Stimulated activated CD8-positive, alpha-beta memory T cell treated with anti-CD3 and anti-CD28 coated beads, Interleukin-2, amount 100 ng/mL, for 1 hour (primary cell): ENCODE measurements at places on chromosomes 7 and 10.

GRCh38 chr7:141409219-141409618, 142.0 kb upstream of the AGK start:
- no peak for DNase-seq

- no peak for DNase-seq
Measured at GRCh38 chr10:102283890-102284289, 38.6 kb downstream of the GBF1 start.

- no peak for DNase-seq
Measured at GRCh38 chr7:91812388-91812787, 68.1 kb downstream of the MTERF1 start.

DNA sequence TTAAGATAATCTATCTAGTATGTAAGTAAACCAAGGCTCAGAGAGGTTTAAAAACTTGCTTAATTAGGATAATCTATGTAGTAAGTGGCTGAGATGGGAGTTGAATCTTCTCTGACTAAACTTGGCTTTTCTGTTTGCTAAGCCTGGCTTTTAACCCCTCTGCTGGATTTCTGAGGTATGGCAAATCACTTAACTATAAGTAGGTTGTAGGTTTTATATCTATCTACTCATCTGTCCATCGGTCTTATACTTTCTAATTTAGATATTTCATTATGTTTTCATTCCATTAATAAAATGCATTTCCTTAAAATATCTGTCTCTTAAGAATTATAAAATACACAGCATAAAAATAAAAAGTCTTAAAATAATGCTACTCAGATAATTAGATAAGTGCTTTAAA, 59.4 kb downstream of the ST7 start:
- DNase-seq: no peak

DNA sequence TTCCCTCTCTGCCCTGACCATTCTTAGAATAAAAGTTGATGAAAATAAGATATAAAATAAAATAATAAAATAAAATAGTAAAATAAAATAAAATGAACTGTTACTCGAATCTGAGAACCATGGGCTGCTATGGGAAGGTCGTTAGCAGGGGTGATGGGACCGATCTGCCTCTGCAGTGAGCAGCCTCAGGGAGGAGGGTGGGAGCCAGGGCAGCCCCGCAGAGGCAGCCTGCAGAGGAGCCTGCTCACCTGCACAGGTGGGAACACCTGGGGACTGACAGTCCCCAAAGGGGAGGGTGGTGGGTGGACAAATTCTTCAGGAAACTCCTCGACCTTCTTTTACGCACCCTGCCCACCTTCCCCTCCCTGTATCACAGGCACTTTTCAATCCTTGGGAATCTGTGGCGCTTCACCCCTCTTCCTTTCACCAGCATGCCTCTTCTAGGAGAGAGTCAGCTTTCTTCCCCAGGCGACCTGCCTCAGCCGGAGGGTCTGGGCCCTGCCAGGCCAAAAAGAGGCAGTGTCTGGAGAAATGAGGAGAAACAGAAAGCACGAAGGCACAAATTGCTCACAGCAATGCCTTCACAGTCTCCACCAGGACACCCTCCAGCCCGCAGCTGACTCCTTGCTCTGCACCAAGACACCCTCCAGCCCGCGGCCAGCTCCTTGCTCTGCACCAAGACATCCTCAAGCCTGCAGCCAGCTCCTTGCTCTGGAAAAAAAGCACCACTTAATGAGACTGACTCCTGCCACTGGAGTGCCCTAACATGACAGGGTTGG, 368.4 kb upstream of the SHH start:
- no peak for DNase-seq

DNA sequence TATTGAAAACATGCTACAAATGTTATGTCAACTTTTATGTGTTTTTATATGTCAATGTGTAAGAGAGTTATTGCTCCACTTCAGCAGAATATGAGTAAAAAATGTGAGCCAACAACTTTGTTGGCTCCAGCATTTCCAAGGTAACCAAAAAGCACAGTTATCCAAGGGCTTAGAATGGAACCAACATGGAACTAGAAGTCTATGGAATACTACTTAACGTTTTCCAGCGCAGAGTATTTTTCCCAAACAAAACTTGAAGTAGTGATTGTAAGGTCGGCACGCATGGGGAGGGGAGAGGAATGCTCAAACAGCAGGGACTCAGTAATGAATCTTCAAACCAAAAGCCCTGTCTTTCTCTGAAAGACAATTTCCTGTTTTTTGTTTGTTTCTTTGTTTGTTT, 45.0 kb upstream of the TSPAN13 start:
- DNase-seq: no peak

DNA sequence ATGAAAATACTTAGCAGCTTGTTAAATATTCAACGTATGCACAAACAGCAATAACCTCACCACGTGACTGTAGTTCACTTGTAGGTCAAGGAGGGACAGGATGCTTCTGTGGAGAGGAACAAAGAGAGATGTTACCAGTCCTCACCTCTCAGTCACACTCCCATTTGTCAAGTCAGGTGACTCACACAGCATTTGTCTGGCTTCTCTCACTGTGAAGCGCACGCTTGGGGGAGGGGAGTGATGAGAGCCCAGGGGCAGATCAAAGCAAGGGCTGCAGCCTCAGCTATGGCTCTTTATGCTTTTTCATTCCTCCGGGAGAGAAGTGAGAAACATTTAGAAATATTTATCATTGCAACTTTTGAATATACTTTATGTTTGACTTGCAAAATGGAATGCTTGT, 2.9 kb upstream of the RBM20 start:
- DNase-seq: no peak

- DNase-seq: no peak
Measured at GRCh38 chr7:36742911-36743775, 18.8 kb upstream of the AOAH start.

GRCh38 chr7:35185908-35186731, 67.8 kb downstream of the TBX20 start:
- no peak for DNase-seq

DNA sequence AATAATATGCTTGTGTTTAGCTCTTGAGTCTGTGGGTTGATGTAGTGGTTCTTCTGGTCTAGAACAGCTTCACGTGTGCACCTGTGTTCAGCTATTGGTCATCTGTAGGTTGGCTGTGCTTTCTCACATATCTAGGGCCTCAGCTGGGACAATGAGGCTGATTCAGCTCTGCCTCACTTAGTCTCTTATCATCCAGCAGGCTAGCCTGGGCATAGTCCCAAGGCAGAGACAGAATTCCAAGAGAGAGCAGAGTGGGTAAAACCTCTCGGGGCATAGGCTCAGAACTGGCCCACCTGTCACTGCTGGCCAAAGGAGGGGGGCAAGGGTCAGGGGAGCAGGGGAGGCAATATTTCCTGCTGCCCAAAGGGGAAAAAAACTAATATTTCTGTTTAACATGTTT, 32.0 kb upstream of the MXI1 start:
- DNase-seq: no peak

DNA sequence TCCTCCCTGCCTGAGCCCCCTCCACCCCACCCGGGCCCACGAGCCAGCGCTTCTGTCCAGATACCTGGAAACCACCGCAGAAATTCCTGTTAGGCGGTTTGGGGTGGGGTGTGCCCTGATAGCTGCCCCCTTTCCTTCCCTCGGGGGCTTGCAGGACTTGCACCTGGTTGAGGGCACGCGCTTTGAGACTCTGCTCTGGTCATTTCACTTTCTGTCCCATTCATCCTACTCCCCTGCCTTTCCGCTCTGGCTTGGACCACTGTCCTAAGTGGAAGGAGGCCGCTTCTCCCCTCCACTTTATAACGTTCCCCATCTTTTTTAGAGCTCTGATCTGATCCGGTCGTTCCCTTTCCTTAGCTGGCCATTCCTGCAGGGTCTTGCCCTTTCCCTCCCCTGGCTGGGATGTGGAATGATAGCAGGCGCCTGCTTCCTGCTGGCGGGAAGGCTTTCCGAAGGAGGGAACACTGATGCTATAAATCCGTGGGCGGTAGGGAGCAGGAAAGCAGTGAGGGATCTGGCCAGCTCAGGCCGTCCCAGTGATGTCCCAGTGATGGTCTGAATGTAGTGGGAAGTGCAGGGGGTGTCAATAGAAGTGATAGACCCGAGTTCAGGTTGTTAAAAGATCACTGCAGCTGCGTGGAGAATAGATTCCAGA, 852 bp upstream of the PRKAR1B start:
- DNase-seq: no peak

DNA sequence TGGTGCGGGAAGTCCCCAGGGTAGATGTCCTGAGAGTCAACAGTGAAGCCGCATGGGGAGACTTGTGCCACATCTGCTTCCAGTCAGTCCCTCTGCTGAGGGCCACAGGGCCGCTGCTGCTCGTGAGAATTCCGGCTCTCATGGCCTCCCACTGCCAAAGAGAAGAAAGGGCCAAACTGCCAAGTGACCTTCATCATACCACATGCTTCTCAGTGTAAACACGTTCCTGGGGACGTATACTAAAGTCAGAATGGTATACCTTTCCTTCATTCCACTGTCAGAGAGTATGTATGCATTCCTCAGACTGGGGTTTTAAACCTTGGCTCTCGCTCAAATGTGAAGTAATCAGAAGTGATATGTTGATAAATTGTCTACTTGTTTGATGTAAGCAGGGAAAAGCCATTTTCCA, 52.8 kb upstream of the SEC61G start:
- DNase-seq: no peak

- DNase-seq: no peak
Measured at GRCh38 chr10:72337039-72337629, 17.6 kb downstream of the DNAJB12 start.

- no peak for DNase-seq
Measured at GRCh38 chr7:114648680-114649079, 234.1 kb downstream of the FOXP2 start.

GRCh38 chr10:29563420-29564035, 71.2 kb downstream of the SVIL start:
- no peak for DNase-seq

DNA sequence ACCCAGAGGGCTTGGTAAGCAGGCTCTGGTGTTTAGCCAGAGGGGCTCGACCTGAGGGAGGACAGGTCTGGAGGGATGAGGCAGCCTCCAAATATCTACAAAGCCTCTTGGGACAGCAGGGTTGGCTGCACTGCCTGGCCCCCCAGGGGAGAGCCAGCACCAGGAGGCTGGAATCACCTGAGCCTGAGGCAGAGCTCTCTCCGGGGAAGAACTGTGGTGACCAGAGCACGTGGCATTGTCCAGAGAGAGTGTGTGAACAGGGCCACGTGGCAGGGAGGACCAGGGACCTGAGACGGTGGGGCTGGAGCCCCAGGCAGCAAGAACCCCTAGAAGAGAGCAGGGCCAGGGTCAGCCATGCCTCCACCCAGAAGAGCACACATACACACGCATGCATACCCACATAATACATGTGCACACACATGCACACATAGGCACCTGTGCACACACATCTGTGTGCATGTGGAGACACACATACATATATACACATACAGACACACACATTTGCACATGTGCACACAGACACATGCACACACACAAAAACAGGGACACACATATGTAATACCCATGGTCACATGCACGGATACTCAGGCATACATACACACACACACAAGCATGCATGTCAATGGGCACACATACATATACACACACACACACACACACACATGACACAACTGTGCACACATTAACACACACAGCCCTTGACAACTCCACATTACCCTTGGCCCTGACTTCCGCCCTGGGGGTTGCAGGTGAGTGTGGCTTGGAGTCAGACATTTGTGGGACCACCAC, 94.9 kb downstream of the MYL10 start:
- DNase-seq: no peak

DNA sequence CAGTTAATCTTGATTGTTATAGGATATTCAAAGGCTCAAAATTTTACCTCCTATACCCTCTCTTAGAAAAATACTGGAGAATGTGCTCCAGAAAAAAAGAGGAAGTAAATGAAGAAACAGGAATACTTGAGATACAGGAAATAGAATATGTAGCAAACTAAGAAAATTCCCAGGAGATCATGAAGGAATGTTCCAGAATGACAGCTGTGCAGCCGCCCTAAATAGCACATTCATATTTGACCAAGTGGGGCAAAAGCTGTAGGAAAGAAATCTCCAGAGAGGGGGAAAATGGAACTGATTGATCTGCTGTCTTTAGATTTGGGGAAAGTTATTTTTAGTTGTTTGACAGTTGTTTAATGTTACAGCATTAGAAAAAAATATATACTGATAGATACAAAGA, 46.2 kb upstream of the ZEB1 start:
- no peak for DNase-seq

- DNase-seq: no peak
Measured at GRCh38 chr7:126529833-126530232, 722.9 kb downstream of the GRM8 start.

DNA sequence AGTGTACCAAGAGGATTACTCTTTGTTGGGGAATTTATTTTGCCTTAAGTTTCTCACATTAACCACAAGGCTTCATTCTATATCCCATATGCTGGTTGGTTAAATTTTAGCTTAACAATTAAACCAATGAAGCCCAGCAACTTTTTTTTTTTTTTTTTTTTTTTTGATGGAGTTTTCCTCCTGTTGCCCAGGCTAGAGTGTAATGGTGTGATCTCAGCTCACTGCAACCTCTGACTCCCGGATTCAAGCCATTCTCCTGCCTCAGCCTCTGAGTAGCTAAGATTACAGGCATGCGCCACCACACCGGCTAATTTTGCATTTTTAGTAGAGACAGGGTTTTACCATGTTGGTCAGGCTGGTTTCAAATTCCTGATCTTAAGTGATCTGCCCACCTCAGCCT, 75.0 kb upstream of the MKX start:
- no peak for DNase-seq

- no peak for DNase-seq
Measured at GRCh38 chr10:132249226-132249724, 58.5 kb downstream of the STK32C start.

GRCh38 chr7:2726316-2727018, 38.5 kb downstream of the AMZ1 start:
- DNase-seq: no peak

DNA sequence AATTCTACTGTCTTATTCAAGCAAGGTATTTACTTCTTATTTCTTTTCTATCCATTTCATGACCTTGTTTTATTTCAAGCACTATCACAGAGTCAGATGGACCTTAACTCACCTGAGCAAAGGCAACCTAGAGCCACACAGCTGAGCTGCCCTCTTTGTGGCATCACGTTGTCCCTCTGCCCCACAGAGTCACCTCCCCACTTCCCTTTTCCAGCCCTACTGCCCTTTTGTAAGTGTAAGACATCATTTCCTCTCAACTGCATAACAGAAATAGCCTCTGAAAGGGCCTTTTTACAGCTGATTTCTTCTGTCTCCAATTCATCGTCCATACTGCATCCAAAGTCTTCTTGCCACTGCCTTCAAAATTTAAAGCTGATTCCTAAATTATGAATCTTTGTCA, 946.0 kb downstream of the NRG3 start:
- no peak for DNase-seq

- DNase-seq: no peak
Measured at GRCh38 chr7:41428381-41428780, 274.5 kb downstream of the INHBA start.

- DNase-seq: no peak
Measured at GRCh38 chr10:132372516-132373095, 24.4 kb upstream of the PWWP2B start.

GRCh38 chr10:69465457-69466157, 14.3 kb downstream of the TSPAN15 start:
- DNase-seq: no peak

GRCh38 chr7:89247207-89247606, 451.7 kb upstream of the TEX47 start:
- no peak for DNase-seq
